GM12878 (cell line): ENCODE measurements at places on chromosomes 2 and 18.

DNA sequence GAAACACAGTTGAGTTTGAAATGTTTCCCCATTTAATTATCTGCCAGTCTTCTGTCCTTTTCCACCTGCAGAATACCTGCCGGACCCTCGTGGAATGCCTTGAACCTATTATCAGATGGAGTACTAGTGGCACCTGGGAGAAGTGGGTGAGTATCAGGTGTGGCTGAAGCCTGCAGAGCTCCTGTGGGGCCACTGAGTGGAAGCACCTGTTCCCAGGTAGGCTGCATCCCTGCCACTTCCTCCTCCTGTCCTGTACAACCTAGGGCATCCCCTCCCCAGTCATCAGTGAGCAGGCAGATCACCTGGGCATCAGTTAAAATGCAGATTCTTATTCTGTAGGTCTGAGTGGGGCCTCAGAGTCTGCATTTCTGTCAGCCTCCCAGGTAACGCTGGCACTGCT lies 80.8 kb upstream of the BZW1 start:
- no peak for DNase-seq

DNA sequence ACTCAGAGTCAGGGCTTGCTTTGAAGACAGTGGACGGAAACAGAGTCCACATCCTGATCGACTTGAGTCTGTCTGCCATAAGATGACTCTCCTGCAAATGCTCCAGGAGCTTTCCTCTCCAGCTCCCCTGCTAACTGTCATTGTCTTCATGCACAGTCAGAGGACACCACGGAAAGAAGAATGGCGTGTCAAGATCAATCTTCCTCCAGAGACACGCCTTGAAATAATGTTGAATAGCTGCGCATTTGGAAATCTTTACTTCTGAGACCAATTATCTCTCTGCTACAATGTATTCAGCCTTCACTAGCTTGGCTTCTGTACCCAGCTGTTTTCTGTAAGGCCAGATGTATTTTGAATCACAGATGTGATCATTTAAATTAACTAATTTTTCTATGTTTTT lies 457.2 kb downstream of the CDH2 start:
- no peak for DNase-seq

DNA sequence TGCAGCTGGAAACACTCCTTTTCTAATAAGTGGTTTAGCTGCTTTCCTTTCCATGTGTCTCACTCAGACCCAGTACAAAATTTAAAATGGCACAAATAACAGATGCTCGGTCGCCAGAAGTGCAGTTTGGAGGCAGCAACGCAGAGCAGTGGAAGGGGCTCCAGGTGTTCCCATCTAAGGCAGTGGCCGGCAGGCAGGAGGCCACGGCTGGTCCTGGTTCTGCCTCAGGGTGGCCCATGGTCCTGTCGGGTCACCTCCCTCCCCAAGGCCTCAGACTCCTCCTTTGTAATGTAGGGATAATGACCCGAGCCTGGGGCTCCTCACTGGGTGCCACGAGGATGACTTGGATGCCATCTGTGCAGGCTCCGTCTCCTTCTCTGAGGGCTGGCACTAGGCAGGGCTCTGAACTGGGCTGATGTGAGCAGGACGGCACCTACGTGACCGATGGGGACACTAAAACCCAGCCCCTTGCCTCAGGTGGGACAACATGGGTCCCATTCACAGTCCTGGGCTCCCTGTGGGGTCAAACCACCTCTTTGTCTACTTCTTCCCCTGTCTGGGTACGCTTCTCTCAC lies 80.9 kb upstream of the SLC66A3 start:
- no peak for DNase-seq

- DNase-seq: no peak
Measured at GRCh38 chr2:31267437-31268120, 33.6 kb downstream of the EHD3 start.

DNA sequence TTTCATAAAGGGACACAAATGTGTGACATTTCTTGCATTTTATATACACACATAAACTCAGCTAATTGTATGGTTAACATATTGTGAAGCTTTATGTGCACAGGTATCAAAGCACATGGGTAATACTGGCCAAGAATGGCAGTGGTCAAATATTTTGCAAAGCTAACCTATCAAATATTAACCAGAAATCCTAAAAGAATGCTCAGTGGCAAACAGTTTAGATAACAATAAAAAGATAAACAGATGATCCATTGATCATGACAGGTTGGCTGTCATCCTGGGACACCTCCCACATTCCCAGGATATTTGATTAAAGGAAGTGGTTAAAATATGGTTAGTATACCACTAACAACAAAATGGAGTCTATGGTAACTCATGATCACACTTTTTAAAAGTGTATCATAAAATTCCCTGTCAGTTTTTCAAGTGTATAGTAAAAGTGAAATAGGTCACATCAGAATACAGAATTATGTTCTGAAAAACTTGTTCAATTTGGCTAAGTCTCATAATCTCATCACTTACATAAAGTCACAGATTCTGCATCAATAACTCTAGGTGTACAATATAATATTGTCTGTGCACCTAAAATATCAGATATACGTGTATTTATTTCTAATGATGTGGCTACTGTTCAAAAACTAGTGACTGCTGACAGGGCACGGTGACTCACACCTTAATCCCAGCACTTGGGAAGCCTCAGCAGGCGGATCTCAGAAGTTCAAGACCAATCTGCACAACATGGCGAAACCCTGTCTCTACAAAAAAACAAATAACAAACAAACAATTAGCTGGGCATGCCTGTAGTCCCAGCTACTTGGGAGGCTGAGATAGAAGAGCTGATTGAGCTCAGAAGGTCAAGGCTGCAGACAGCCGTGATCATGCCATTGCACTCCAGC lies 48.9 kb downstream of the CDH2 start:
- no peak for DNase-seq

- DNase-seq: no peak
Measured at GRCh38 chr2:58900246-58901027, 659.3 kb upstream of the FANCL start.

DNA sequence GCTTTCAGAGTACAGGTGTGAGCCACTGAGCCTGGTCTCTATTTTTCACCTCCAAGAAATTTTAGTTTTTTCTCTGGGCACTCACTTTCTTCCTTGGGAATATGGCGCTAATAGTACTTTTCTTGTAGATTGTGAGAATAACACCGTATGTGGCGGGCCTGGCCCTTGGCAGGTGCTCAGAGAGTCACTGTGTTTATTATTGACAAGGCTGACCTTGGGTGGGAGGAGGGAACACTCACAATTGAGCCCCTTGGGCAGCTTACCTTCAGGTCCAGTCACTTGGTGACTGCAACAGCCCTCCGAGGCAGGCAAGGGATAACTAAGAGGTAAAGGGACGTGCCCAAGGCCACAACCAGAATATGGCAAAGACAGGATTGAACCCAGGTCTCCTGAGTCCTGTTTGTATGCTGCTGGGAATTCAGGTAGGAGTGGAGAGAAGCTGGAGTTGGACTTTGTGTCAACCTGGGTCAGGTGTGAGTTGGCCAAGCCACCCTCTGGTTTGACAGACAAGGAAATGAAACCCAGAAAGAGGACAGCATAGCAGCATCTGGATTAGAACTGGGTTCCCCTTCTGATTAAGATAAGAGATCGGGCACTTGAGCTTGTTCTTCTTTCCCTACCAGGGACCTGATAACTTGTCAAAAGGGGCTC lies 2.8 kb upstream of the STK25 start:
- DNase-seq: no peak

DNA sequence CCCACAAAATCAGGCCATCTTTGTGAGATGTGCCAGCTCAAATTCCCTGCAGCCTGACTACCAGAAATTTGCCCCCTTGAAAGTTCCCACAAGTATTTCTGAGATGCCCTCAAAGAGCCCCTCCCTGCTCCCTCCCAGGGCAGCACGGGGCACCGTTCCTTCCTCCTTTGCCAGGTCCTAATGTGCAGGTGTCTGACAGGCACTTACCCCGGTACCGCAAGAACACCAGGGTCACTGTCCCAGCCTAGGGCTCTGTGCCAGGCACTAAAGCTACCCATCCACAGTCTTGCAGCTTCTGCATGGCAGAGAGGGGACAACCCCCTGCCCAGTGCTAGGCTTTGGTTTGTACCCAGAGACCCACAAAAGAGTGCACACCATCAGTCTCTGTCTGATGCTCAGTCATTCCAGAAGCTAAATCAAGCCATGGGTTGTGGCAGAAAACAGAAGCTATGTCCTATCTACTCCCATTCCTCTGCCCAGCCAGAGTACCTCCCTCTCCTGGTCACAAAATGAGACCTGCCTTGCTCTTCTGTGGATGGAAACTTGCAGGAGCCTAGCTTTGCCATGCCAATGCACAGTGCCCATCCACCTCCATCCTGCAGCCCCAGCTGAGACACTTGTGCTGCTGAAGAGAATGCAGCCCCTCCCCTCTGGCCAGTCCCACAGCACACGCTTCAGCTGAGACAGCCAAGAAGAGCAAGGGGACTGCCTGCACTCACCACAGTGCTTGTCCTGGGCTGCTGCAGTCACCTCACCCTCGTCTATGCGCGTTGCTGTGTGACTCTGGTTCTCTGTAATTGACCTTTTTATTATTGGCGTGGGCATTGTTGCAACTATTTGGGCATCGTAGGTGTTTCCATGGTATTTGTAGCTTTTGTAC lies 48.7 kb downstream of the INPP5D start:
- DNase-seq: no peak

- no peak for DNase-seq
Measured at GRCh38 chr18:23235860-23236259, 100.6 kb downstream of the CABLES1 start.

GRCh38 chr18:52334896-52335295 lies 5.1 kb upstream of the DCC start:
- no peak for DNase-seq

DNA sequence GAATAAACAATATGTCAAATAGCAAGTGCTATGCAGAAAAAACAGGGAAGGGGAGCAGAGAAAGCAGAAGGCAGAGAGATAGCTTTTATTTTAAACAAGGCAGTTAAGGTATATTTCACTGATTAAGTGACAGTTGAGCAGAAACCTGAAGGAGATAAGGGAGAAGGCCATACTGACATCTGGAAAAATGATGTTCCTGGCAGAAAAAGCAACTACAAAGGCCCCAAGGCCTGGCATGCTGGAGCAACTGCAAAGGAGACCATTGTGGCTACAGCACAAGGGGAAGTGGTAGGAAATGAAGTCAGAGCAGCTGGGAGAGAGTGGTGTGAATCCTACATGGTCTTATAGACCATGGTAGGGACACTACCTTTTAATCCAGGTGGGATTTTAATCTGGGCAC lies 8.9 kb upstream of the PCBP1 start:
- no peak for DNase-seq

- DNase-seq: peak; percentile 7
Measured at GRCh38 chr2:230068651-230069055, at the start of gene SLC16A14. Gene SLC16A14 (minus strand): TSS chr2:230068924. CDS start chr2:230059352, 9,572 bp downstream.
